ENCODE measurements at places on chromosomes 11 and 22. TPM values are rescaled to one million over a fixed set of nuclear protein-coding genes. Genes with fewer than 3 reads are reported as not detected.

The RGL4 gene
- total RNA-seq = 17.4 TPM

The IL17REL gene
- total RNA-seq = not detected

The ALG8 gene
- total RNA-seq = 40.2 TPM

The ZC3H7B gene
- total RNA-seq = 58.8 TPM

The E2F8 gene
- total RNA-seq = 16.2 TPM

The ACRV1 gene
- total RNA-seq = not detected

The OLFML1 gene
- not detected for total RNA-seq

The FOSL1 gene
- 16.0 TPM for total RNA-seq

The TREH gene
- not detected for total RNA-seq

The ALKBH3 gene
- total RNA-seq = 53.3 TPM

The LMO1 gene
- not detected for total RNA-seq

The MIOX gene
- total RNA-seq = not detected

The ACTN3 gene
- total RNA-seq = 0.12 TPM

The FLRT1 gene
- total RNA-seq = not detected

The SYT9 gene
- not detected for total RNA-seq

The UBQLN3 gene
- not detected for total RNA-seq

The UPK3A gene
- total RNA-seq = not detected

The MUC15 gene
- total RNA-seq = not detected

The STX5 gene
- 20.4 TPM for total RNA-seq

The OR51I1 gene
- total RNA-seq = not detected

The PHLDB1 gene
- 3.0 TPM for total RNA-seq

The BIRC3 gene
- total RNA-seq = 76.6 TPM

The OVOL1 gene
- total RNA-seq = 0.42 TPM

The PRODH gene
- not detected for total RNA-seq

The GGT1 gene
- 12.3 TPM for total RNA-seq

The POU2AF2 gene
- not detected for total RNA-seq

The RAC2 gene
- total RNA-seq = 528 TPM

The IL10RA gene
- 41.2 TPM for total RNA-seq

The OR52E8 gene
- total RNA-seq = not detected

The CABP4 gene
- 0.27 TPM for total RNA-seq

The PDGFD gene
- total RNA-seq = not detected

The BTBD18 gene
- total RNA-seq = not detected

The EMID1 gene
- not detected for total RNA-seq

The TRIM29 gene
- total RNA-seq = not detected

The TMPRSS5 gene
- 0.29 TPM for total RNA-seq

The KIAA0930 gene
- 28.0 TPM for total RNA-seq

The PATE2 gene
- total RNA-seq = not detected

The OR4P4 gene
- not detected for total RNA-seq

The KCNQ1 gene
- 9.6 TPM for total RNA-seq

The SEC14L6 gene
- total RNA-seq = not detected

The RAB39A gene
- total RNA-seq = not detected

The CARD18 gene
- total RNA-seq = not detected

The CCS gene
- 20.9 TPM for total RNA-seq

The SHISA8 gene
- 0.68 TPM for total RNA-seq

The TECTA gene
- total RNA-seq = 0.40 TPM

The SLC17A6 gene
- not detected for total RNA-seq

The MMP11 gene
- total RNA-seq = 0.64 TPM

The C22orf31 gene
- total RNA-seq = not detected

The PEX16 gene
- total RNA-seq = 34.8 TPM

The KRTAP5-8 gene
- total RNA-seq = not detected

The APOL5 gene
- not detected for total RNA-seq

The SCGB1C1 gene
- not detected for total RNA-seq

The C11orf52 gene
- not detected for total RNA-seq

The TSSK2 gene
- total RNA-seq = not detected

The YPEL4 gene
- total RNA-seq = 0.38 TPM

The RFPL1 gene
- total RNA-seq = not detected

The DYNC2H1 gene
- total RNA-seq = 3.2 TPM

The BRD1 gene
- total RNA-seq = 23.2 TPM

The SHISAL1 gene
- not detected for total RNA-seq

The KCNK7 gene
- 0.62 TPM for total RNA-seq
